ENCODE measurements at places on chromosomes 13 and 19.

GRCh38 chr13:105838231-105838630 is 697.2 kb downstream of the EFNB2 start:
- DNase-seq = no peak

DNA sequence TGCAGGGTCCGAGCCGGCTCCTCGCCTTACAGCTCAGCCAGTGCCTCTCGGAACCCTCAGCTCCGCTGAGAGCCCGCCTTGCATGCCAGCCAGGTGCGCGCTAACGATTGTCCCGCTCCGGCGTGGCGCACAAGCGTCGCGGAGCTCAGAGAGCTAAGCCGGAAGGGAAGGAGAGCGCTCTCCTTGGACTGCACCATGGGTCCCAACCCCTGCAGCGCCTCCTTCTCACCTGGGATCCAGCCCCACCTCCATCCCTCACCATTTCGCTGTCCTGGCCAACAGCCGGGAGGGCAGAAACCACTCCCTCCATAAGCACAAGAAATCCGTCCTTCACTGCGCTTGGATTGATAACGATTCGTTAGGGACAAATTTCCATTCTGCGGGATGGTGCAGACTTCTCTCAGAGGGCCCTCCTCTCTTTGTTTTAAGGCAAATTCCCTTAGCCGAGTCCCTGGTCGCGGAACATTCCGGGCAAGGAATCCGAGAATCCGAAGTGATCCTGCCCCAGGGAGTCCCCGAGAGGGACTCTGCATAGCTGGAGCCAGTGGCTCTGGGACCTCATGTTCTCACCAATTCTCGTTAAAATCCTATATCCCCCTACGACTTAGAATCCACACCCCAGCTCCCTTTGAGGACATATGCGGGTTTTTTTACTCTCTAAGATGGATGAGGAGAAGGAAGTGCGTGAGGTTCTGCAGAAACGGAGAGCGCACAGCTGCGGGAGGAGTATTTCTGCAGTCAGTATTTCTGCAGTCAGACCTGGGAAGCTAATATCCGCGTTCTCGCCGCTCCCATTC is 2.8 kb downstream of the GSX1 start:
- no peak for DNase-seq

DNA sequence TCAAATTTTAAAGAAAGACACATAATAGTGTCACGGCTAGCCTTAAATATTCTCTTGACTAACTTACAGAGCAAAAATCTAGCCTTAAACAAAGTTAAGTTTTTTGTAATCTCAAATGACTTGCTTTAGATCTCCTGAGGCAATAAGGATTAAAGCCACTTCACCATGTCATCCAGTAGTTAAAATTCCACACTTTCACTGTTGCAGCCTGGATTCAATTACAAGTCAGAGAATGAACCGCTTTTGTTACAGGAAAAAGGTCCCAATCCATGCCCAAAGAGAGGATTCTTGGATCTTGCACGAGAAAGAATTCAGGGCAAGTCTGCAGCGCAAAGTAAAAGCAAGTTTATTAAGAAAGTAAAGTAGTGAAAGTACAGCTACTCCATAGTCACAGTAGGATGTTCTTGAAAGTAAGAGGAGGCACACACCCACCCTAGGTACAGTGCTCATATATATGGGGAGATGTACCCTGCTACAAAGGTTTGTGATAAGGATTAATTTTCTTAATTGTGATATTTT is 34.6 kb upstream of the CD177 start:
- DNase-seq = no peak

DNA sequence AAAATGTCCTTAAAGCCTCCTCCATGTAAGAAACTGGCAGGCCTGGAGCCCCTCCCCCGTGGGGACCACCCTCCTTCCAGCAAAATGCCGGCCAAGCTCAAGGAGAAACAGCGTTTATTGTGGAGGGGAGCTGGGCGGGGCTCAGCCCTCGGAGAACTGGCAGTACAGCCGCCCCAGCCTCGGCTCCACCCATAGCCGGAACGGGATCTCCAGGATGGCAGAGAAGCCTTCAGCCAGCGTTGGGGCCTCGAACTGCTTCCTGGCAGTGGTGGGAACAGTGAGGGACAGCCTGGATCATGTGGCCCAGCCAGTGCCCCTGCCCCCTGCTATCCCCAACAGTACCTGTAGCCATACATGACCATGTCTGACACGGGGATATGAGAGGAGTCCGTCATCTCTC is 6.3 kb downstream of the PNKP start:
- no peak for DNase-seq

- peak; percentile 79 for DNase-seq
These were observed 16.2 kb downstream of the ZNF331 start for GRCh38 chr19:53553865-53554791.

DNA sequence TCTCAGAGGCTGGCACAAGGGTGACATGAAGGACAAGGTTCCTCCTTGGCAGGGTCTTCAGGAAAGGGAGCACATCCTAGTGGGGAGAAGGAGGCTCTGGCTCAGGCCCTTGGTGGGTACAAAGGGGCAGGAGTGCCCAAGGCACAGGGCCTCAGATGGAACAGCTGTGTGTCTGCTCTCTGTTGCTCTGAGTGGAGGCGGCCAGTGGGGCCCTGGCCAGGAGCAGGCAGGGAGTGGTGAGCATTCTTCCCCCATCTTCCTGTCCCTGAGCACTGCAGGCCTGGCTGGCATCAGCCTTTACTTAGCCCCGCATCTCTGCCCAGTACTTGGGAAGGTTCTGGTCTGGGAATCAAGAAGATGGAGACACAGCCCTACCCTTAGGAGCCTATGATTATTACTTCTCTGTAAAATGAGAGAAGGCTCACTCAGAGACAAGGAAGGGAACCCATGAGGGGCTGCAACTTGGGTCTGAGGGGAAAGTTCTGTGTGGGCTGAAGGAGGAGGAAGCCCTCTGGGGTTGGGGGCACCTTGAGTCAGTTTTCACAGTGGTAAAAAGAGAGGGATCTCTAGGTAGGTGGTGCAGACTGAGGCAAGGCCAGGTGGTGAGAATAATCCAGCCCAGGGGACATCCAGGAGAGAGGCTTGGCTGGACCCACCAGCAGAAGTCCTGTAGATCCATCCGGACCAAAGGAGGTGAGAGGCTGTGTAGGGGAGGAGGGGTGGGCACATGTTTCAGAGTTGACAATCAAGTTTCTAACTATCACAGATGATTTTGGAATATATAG is 173.5 kb downstream of the TSHZ3 start:
- no peak for DNase-seq

DNA sequence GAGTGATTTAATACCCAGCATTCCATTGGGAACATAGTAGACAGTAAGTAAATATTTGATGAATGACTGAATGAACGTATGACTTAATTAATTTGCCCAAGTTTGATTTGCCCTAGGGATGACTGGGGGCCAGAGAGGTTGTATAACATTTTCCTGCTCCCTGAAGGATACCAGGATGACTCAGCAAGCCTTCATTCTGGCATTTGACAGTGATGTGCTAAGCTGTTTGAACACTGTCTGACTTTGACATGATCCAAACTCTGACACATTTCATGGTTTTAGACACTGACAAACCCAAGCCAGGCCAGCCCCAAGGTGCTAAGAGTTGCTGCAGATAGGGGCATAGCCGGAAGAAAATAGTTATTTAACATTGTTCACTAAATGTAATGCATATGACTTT is 53.4 kb upstream of the KLF12 start:
- no peak for DNase-seq

DNA sequence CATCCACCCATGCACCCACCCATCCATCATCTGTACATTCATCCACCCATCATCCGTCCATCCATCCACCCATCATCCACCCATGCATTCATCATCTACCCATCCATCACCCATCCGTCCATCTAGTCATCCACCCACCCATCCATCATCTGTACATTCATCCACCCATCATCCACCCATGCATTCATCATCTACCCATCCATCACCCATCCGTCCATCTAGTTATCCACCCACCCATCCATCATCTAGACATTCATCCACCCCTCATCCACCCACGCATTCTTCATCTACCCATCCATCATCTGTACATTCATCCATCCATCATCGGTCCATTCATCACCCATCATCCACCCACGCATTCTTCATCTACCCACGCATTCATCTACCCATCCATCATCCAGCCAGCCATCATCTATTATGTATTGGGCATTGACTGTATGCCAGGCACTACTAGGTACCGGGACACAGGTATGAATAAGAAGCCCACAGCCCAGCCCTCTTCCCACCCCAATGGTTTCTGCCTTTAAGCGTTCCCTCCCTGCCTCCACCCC is 16.7 kb upstream of the GALP start:
- no peak for DNase-seq

DNA sequence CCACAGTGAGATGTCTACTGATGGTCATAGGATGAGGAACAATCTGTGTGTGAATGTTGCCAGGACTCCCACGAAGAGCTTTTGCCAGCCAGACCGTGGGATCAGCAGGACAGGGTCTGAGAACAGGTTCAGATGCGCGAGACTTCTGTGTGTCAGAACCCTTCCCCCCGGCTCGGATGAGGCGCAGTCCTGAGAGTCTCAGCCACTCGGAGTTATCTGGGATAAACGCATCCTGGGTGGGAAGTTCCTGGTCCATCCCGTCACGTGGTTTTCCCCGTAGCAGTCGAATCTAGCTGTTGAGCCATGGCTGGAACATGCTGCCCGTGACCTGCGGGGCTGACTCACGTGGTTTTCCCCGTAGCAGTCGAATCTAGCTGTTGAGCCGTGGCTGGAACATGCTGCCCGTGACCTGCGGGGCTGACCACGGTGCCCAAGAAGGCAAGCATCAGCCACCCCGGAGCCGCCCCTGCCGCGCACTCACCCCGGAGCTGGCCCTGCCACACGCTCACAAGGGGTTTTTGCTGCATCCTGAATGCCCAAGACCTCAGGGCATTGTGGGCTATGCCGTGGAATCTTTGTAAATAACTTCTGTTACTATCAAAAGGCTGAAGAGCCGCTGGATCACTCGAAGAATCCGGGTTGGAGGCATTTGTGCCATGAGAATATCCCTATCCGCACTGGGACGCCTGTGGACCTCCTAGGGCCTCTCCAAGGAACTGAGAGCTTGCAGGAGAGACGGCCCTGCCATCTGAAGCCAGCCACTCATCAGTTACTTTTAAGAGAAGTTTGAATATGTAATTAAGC is 130.8 kb upstream of the MCF2L start:
- DNase-seq = no peak

GRCh38 chr19:54459282-54460229 is 4.0 kb downstream of the LENG9 start:
- DNase-seq = no peak

- no peak for DNase-seq
These were observed 8.3 kb downstream of the ARHGEF18 start for GRCh38 chr19:7356899-7357627.

- peak; percentile 71 for DNase-seq
These were observed 5.8 kb upstream of the TPM4 start for GRCh38 chr19:16070366-16070990.

GRCh38 chr13:110628952-110629701 is 13.8 kb downstream of the NAXD start:
- DNase-seq = no peak

DNA sequence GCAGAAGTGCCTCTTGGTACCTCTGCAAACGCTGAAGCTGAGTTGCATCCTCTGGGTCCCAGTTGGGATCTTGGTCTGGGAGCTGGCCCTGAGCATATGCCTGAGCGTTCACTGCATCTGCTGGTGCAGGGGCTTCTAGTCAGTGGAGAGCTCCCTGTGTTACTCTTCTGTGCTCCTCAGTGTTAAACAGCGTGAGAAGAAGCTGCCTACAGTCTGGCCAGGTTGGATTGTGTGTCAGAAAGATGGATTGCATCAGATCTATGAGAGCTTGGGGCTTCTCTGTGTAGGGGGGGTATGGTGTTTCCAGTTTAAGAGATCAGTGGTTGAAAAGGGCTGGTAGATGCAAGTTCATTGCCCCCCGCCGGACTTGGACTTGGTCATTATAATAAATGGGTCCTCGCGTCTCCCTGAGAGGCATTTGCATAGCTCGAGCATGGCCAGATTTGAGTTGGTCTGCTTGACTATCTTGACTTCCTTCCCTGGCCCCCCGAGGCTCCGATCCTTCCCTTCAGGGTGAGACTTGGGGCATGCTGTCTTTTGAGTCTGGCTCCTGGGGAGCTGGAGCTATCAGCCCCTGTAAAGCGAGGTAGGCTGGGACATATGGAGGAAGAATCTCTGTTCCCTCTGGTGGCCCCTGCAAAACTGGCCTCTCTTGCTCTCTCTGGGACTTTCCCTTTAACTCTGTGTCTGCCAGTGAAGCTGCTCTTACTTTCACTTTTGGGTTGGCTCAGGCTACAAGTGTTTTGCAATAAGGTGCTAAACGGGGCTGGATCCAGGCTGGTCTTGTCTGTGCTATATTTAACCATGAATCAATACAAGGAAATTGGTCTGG is 52.9 kb downstream of the OR10H4 start:
- peak; percentile 19 for DNase-seq
